Effector CD4-positive, alpha-beta T cell (primary cell): ENCODE measurements at places on chromosomes 7 and 10.

DNA sequence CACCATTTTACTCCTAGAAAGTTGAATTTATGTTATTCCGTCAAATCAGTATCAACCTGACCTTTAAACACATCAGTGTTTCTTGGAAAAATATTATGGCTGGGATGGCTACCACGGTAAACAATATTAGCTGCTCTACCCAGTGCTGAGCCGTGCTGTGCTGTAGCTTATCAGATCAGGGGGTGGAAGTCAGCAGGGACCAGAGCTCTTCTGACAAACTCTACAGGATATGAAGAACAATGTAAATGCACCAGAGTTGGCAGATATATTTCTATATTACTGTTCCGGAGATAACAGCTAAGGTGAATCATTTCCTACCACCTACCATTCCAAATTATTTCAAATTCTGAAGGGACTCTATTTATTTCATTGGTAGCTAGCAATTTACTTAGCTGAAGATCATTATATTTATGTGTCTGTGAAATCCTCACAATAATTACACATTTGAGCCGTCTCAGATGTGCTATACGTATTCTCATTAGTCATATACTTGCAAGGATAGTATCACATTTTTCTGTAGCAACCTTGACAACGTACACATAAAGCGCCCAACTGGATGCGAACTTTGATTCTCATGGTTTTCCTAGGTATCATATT lies 76.5 kb downstream of the TEX36 start:
- DNase-seq, result no peak

DNA sequence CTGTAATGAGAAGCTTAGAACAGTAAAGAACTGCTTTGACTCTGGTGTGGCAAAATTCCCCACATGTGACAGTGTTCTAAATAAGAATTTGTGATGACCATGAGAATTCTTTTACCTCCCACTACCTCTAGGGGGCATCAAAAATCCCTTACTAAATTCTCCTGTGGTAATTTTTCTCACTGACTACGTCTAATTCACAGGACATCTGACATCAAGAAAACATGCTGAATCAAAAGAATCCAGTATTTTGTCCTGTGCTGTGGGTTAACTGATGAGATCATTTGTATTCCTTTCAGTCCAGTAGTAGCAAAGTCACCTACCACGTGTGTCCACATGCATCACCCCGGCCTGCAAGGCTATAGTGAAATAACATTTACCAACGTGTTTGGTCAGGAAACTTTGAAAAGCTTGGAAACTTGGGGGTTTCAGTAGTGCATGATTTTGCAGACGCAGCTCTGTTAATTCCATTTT lies 103.8 kb downstream of the ATE1 start:
- no peak for DNase-seq

- DNase-seq, result no peak
Observed at GRCh38 chr10:72353965-72354355, 759 bp downstream of the DNAJB12 start.

- DNase-seq, result no peak
Observed at GRCh38 chr10:86001521-86001920, 365.1 kb downstream of the GRID1 start.

GRCh38 chr7:42070068-42070467 lies 166.9 kb downstream of the GLI3 start:
- DNase-seq, result no peak

DNA sequence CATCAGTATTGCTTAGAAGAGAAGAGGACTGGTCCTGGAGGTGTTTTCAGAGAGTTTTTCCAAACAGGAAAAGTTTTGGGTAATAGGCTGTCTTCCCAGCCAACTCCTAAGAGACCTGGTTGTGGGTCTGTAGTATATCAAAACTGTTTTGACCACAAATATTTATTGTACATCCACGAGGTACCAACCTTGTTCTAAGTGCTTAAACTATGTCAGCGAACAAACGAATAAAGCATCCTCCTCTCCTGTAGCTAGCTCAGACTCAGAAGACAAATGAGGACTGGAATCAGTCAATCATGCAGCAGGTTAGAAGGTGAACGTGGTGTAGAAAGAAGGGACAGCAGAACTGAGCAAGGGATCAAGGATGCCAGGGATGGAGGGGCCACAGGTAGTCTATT lies 61.6 kb upstream of the MKI67 start:
- no peak for DNase-seq
